ENCODE measurements at places on chromosomes 4 and X.

DNA sequence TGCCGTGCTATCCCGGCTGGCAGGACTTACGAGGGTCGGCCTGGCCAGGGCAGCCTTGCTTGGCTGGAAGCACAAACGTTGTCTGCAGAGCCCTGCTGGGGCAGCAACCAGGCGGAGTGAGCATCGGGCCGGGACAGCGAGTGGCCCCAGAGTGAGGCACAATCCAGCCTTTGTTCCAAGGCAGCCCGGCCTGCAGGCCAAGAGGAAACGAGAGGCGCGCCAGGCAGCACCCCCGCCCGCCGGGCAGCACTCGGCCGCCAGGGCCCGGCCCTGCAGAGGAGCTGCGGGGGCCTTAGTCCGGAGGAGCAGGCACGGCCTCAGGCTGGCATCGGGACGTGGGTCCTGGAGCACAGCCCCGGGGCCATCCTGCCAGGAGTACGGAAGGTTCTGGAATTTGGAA lies 24.1 kb downstream of the FGFRL1 start:
- DNase-seq, result no peak

DNA sequence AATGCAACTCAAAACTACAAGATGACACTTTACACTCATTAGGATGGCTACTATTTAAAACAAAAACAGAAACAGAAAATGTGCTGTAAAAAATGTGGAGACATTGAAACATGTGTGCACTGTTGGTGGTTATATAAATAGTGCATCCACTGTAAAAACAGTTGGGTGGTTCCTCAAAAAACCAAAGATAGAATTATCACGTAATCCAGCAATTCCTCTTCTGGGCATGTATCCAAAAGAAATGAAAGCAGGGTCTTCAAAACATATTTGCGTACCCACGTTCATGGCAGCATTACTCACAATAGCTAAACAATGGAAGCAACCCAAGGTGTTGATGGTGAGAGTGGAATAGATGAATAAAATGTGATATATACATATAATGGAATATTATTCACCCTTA lies 967.2 kb downstream of the TRAM1L1 start:
- DNase-seq, result no peak

GRCh38 chr4:112975567-112976355 lies 73.7 kb upstream of the ANK2 start:
- DNase-seq, result no peak

DNA sequence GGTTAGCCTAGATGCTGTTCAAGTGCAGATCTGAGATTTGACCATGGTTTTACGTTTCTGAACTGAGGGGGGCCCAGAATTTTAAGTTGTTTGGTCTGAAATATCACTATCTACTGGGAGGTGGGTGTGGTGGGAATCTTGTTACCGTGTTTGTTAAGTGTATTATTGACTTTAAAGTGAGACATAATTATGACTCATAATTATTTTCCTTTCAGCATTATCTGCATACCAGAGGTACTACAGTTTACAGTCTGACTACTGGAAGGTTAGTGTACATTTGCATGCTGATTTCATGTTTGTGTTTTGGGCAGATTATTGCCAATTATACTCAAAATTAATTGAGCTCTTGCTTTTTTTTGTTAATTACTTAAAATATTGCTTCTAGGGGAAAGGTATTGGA lies 101.5 kb downstream of the KDM6A start:
- no peak for DNase-seq

DNA sequence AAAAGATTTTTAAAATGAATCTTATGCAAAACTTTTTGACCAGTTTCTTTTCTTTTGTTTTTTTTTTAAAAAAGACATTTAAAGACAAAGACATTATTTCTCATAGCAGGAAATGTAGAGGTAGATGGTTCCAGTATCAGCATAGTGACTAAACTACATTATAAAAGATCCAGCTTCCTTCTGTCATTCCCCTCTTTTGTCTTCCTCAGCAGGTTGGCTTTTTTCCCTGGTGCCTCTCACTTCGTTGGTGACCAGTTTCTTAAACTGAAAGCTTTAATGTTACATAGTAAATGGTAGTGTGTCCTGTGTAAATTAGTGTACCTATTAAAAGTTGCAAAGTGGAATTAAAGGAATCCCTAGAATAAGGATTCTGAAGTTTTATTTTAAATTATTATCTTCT lies 36.1 kb downstream of the DCK start:
- no peak for DNase-seq
